Stimulated activated naive CD8-positive, alpha-beta T cell treated with anti-CD3 and anti-CD28 coated beads, Interleukin-15, amount 100 ng/mL, for 72 hours (primary cell): ENCODE measurements at places on chromosomes 13 and 19.

GRCh38 chr19:18915639-18916038 is 3.5 kb downstream of the COPE start:
- DNase-seq, result peak; percentile 46

DNA sequence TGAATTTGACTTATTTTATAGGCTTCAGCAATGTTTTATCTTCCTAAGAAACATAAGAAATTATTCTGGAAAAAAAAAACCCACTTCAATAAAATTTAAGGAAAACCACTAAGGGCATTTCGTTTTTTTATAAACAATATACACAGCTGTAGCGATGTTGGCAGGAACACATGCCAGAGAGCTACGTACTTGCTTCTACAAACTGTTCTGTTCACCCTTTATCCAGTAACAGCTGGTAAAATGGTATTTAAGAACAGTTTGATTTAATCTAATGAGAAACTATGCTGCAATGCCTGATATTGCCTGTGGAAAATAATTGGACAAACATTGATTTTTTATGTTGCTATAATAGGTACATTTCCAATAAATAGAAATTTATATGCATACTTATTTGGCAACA is 137.2 kb upstream of the DACH1 start:
- no peak for DNase-seq

DNA sequence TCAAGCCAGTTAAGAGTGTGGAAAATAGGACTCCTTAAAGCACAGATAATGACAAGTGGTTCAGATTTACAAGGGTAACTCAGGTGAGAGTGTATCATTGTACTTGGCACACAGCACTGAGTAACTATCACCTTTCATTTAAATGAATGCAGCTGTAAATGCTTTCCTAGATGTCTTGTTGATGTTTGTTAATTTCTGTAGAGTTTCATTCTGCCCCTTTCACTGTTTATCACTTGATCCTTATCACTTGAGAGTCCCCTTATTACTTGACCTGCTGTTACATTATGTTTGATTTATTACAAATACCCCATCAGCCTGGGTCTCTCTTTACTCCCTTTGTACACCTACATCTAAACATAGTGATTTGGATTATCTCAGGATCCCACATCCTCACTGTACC is 38.1 kb upstream of the ZNF527 start:
- DNase-seq, result no peak

- no peak for DNase-seq
Measured at GRCh38 chr13:44874886-44875630, 114.2 kb downstream of the NUFIP1 start.

DNA sequence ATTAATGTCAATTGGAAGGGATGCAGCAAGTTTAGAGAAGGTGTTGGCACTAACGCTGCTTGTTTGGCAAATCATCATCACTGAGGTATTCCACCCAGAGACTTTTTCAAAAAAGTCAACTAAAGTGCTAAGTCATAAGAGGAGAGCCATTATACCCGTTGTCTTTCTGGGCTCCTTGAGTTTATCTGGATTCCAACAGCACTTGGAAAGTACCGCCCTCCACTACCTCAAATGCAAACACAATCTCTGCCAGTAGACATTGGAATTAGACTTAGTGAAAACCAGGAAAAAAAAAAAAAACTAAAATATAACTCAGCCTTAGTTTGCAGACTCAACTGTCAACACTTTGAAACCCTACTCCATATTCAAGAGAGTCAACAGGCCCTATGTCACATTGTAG is 266.0 kb downstream of the ITGBL1 start:
- no peak for DNase-seq
